Activated CD4-positive, CD25-positive, alpha-beta regulatory T cell treated with anti-CD3 and anti-CD28 coated beads, Interleukin-2, amount 50 U/mL, for 72 hours (primary cell): ENCODE measurements at places on chromosomes 16 and 17.

- DNase-seq, result no peak
Measured at GRCh38 chr17:66595893-66596292, 239.0 kb upstream of the CACNG5 start.

DNA sequence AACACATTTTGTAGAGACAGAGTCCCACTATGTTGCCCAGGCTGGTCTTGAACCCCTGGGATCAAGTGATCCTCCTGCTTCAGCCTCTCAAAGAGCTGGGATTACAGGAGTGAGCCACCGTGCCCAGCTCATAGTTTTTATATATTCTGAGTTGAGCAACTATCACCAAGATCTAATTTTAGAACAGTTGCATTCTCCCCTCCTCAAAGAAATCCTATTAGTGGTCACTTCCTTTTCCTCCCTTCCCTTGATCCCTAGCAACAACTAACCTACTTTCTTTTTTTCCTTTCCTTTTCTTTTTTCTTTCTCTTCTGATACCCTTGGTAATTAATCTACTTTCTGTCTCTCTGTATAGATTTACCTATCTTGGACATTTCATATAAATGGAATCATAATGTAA lies 61.5 kb upstream of the B4GALNT2 start:
- DNase-seq, result no peak

DNA sequence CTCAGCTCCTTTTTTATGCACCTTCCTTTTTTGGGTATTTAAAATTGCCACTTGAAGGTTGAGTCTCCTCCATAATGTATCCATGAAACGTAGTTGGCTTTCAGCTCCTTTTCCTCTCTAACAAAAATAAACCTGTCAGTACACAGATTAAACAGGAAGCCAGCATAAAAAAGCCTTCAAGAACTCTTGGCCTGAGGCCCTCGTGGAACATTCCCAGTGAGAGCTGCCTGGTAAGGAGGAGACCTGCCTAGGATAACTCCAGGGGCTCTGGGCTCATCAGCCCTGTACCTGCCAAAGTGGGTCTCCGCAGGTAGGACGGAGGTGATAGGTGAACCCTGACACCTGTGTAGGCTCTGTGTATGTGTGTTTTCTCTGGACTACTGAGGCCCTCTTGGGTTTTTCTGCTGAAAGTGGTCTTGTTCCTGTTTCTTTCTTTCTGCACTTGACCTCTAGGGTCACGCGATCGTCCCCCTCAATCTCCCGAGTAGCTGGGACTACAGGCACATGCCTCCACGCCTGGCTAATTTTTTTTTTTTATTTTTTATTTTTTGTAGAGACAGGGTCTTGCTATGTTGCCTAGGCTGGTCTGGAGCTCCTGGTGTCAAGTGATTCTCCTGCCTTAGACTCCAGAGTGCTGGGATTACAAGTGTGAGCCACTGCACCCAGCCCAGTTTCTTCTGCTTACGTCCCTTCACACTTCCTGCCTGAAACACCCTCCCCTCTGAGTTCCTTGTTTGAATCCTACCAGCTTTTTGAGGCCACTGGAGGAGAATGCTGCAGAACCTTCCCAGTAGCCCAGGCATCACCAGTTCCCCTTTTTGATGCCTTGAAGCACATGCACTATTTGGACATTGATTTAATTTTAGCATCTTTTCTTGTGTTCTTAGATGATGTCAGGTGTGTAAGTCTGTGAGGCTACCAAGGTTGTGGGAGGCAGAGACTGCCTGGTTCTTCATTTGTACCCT lies 9.8 kb downstream of the PGS1 start:
- no peak for DNase-seq

DNA sequence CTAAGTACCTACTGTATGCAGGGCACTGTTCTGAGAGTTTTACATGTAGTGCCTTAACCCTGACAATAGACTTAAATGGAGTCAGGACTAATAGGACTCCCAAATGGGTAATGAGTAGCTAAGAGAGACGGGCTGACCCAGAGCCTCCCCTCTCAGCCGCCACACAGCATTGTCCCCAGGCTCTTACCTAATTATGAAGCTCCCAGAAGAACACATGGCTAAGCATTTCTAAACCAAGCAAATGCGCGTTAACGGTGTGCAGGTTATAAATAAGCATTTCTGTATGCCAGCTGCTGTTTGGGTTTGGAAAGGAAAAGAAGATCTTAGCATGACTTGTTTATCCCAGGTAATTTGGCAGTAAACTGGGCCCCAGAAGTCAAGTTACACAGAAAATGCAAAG lies 14.3 kb downstream of the KATNIP start:
- DNase-seq, result no peak

GRCh38 chr16:88741368-88741767 lies 35.1 kb downstream of the CTU2 start:
- no peak for DNase-seq

DNA sequence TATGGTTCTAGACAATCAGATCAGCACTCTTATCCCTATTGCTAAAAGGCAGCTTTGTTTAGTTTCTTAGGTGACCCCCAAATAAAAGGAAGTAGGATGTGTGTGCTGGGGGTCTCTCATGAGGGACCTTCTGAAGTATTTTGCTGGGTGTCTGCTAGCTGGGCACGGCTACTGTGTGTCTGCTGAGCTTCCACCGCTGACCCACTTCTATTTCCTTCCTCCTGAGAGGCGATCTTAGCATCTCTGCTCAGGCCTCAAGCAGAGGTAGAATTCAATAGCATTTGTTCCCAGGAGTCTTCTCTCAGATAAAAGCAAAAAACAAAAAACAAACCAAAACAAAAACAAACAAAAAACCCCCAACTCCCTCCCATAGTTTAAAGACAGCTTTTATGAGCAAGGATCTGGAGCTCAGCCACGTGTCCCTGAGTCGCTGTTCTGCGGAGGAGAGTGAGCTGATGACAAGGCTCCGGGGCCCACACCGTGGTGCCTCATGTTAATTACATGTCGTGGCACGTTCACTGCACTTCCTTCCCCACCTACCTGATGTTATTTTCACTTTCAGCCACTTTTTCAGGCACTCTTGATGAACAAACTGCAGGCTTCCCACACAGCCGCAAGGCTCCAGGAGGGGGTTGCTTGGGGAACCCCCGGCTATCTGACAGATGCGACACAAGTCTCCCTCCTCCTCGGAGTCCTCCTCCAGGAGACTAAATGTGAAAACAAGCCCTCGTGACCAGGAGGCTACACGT lies 83.5 kb downstream of the MARCHF10 start:
- peak; percentile 65 for DNase-seq

GRCh38 chr16:35011-35677 lies 18.3 kb downstream of the POLR3K start:
- no peak for DNase-seq

DNA sequence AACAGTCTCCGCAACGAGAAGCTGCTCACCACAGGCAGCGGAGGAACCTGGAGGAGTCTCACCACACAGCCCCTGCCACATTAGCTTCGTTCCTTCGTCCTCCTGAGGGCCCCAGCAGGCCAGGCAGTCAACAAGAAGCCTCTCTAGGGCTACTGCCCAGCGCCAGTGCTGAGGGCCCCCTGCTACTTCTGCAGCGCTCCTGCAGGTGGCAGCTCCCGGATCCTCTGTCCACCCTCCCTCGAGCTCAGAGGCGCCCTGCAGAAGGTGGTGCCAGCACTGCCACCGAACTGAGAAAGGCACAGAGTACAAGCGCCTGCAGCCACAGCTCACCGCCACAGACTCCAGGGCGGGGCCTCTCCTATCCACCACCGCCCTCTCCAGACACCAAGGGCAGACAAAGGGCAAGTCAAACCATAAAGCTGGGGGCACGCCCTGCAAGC lies 27.3 kb downstream of the KDM8 start:
- peak; percentile 61 for DNase-seq

DNA sequence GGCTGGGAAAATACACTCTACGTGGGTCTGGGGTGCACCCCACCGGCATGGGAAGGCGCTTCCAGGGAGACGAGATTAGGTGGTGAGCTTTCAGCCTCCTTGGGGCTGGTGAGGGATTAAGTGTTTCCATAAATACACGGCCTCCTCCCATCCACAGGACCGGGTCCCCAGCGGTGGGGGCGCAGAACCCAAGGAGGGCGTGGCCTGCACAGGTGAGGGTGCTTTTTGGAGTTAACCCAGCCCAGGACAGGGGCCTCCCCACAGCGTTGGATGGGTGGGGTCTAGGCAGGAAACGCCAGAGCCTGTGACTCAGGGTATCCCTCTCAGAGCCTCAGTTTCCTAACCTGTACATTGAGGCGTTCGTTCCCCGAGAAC lies 1.1 kb downstream of the C16orf74 start:
- DNase-seq, result no peak
